Activated CD4-positive, alpha-beta T cell treated with anti-CD3 and anti-CD28 coated beads, Interleukin-2, amount 50 U/mL, for 16 hours (primary cell): ENCODE measurements at places on chromosomes 11 and 22.
A peak's percentile ranks its signal among the peaks of the same experiment; 100 is the strongest.

DNA sequence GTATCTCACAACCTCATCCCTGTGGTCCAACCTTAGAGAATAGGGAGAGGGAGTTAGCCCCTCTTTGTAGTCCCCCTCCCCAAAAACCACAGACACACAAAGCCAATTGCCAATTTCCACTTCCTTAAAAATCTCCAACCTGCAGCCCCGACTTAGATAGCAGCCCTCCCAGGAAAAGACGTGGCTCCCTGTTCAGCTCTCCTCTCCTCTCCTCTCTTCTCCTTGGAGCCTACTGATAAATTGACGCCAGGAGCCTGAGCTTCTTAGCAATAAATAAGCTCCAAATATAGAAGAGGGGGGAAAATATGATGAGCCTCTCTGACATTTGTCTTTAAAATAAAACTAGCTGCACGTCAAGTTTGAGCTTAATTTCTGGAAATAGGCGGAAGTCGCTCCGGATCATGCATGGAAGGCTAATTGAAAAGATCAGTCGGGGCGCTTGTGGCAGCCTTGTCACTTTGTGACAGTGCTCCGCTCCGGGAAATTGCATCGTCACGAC lies 7.3 kb downstream of the PAX6 start:
- no peak for DNase-seq

- no peak for DNase-seq
Measured at GRCh38 chr22:21714059-21714770, 21.4 kb downstream of the YPEL1 start.

- no peak for DNase-seq
Measured at GRCh38 chr11:110185121-110185591, 92.0 kb downstream of the ZC3H12C start.

GRCh38 chr11:14537134-14537599 lies 17.0 kb upstream of the PSMA1 start:
- peak; percentile 48 for DNase-seq

GRCh38 chr11:1126491-1126926 lies 31.2 kb upstream of the MUC5AC start:
- DNase-seq: no peak

GRCh38 chr11:7665473-7666291 lies 7.6 kb downstream of the CYB5R2 start:
- DNase-seq: peak; percentile 83

- DNase-seq: no peak
Measured at GRCh38 chr11:10604340-10604748, 35.9 kb upstream of the LYVE1 start.

- DNase-seq: no peak
Measured at GRCh38 chr11:35717043-35717442, 54.5 kb downstream of the TRIM44 start.

DNA sequence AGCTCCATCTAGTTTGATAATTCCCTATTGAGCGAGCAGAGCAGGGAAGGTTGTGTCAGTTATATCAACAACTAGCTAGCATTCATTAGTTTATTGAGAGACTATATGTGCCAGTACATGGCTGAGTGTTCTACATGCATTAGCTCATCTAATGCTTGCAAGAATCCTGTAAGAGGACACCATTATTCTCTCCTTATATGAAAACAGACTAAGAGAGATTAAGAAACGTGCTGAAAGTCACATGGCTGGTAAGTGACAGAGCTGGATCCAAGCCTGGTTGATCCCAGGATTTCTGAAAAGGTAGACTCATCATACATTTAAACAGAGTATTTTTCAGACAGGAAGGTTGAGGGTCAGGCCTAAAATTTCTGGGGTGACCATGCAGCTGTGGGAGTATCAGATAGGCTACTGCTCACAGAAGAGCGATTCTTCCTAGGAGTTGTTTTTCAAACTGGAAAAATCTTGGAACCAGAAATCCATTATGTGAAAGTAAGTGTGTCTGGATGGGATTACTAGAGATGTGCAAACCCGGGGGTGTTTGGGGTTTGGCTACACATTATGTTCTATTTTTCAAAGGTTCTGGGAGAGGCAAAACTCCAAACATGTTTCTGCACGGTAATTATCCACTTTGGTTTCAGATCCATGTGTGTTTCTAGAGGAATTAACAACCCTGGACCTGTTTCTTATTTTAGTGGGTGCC lies 213.3 kb downstream of the FAM76B start:
- DNase-seq: no peak

- no peak for DNase-seq
Measured at GRCh38 chr11:69327741-69328191, 33.8 kb downstream of the MYEOV start.

GRCh38 chr11:20541503-20541902 lies 57.9 kb upstream of the SLC6A5 start:
- no peak for DNase-seq

GRCh38 chr22:25354456-25354855 lies 135.0 kb downstream of the CRYBB2 start:
- no peak for DNase-seq

GRCh38 chr11:35006389-35007128 lies 90.1 kb downstream of the PDHX start:
- peak; percentile 91 for DNase-seq

DNA sequence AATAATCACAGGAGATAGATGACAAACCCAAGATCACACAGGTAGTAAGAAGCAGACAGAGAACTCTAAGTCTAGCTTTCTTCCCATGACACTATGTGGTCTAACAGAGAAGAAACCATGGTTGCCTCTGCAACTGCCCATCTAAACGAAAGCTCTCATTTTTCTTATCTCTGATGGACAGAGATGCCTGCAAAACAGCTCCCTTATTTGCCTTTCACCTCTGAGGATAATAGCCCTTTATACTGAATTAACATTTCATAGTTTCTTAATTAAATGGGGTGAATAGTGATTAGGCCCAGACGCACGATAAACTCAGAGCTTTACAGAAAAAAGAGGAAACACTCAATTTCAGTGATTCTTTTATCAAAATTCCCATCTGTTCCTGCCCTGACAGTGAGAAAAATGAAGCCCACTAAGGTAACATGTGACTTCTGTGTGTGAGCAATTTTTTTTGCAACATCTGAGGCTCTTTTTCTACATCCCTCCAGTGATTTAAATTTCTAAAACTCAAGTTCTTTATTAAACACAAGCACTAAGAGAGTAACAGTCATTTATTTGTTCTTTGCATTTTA lies 24.6 kb downstream of the OR2AG2 start:
- no peak for DNase-seq

DNA sequence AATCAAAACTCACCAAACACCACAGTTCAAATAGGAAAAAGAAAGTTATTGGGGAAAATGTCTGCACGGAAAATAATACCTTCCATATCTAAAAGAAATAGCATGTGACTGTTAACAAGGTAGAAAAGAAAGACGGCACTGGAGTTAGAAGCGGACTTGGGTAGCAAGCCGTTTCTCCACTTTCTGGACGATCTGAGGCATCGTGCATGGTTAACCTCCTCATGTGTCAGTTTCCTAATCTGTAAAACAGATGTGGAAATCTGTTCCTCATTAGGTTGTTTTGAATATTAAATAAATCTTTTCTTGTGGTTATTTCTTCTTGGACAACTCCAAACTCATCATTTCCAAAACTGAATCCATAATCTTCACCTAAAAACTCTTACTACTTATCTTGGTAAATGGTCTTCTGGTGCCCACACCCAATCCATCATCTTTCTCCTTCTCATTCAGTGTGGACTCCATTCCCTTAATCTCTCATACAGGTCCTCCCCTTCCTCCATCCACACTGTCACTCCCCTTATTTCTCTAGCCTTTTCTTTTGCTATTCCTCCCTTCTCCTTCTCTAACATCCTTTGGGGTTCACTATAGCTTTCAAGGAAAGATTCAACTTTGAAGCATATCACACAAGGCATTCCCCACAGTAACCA lies 53.5 kb downstream of the VSIG10L2 start:
- DNase-seq: no peak

- DNase-seq: no peak
Measured at GRCh38 chr11:1776944-1777715, 13.4 kb upstream of the CTSD start.

- no peak for DNase-seq
Measured at GRCh38 chr22:49039625-49040024, 788.0 kb downstream of the BRD1 start.

DNA sequence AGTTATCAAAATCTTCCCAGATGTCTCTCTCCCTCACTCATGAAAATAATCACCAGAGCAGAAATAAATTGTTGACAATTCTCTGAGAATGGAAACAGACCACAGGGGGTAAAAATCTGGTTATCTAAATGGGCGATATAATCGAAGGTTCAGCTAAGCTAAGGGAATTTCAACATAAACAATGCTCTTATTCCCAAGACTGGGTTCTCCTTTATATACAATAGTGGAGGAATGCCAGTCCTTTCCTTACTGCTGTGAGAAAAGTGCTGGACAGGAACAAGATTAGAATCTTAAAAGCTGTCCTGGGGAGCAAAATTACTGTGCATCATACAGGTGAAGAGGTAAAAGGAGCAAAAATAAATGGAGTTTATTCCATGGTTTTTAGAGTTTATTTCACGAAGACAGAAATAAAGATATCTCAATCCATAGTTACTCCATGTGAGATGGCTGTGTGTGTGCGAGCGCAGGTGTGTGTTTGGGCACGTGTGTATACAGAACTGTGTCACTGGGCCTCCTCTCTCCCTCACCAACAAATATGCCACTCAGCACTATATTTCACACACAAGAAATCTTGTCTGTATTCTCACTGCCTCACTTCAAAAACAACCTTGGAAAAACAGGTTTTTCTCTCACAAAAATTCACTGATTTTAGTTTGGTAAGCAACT lies 385.6 kb downstream of the DCDC1 start:
- no peak for DNase-seq

- no peak for DNase-seq
Measured at GRCh38 chr11:69251639-69252489, 42.1 kb upstream of the MYEOV start.

- DNase-seq: no peak
Measured at GRCh38 chr11:130156108-130157022, 3.2 kb upstream of the ST14 start.

DNA sequence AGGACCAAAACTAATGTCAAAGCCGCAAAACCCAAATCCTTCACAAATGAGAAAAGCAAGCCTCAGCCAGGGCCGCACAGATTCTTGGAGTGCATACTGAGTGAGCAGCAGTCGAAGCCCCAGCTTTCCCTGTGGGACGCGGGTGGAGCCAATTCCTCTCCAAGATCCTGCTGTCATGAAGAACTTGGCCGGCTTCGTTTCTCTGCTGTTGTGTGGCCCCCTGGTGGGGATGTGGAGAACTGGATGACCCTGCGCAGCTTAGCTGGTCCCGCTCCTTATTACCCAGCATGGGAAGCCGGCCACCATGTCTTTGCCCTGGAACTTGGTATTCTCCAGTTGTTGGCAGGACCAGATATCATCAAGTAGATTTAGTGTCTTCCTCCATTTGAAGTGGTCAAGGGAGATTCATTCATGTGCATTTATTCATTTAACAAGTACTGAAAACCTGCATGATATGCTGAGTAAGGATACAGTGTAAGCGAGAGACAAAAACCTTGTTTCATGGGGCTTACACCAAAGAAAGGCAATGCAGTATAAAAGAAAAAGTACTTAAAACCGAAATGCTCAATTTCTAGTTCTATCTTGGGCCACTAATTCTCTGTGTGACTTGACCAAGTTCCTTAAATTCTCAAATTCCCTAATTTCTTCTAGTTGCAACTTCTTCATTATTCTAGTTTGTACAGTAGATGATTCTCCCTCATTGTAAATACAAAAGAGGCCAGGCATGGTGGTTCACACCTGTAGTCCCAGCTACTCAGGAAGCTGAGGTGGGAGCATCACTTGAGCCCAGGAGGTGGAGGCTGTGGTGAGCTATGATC lies 56.7 kb upstream of the CRTAM start:
- DNase-seq: peak; percentile 70

DNA sequence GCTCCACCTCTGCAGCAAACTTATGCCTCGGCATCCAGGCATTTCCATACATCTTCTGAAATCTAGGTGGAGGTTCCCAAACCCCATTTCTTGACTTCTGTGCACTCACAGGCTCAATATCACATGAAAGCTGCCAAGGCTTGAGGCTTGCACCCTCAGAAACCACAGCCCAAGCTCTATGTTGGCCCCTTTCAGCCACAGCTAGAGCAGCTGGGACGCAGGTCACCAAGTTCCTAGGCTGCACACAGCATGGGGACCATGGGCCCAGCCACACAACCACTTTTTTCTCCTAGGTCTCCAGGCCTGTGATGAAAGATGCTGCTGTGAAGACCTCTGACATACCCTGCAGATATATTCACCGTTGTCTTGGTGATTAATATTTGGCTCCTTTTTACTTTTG lies 24.7 kb upstream of the MTMR2 start:
- no peak for DNase-seq
